ENCODE measurements at places on chromosomes 6 and 20. TPM values are rescaled to one million over a fixed set of nuclear protein-coding genes. Genes with fewer than 3 reads are reported as not detected.

The PDYN gene
- total RNA-seq: not detected

The RFX6 gene
- total RNA-seq: not detected

The GLP1R gene
- not detected for total RNA-seq

The EYS gene
- 0.27 TPM for total RNA-seq

DNA sequence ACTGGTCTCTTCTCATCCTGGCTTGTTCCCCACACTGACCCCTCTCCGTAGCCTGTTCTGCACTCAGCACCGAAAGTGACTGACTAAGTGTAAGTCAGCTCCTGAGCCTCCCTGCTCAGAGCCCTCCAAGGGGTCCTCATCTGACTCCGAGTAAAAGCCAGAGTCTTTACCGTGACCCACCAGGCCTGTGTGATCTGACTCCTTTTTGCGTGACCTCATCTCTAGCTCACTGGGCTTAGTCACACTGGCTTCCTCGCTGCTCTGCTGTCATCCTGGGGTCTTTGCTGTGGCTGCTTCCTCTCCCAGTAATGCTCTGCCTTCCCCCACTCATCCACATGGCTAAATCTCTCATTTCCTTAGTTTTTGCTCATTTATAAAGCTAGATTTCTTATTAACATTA, 116.6 kb downstream of the PLCB4 start:
- peak overlapping the region; percentile 5 for H3K27ac ChIP-seq
- H3K36me3 ChIP-seq: no peaks in the 10 kb centered on the region
- DNase-seq: peak; percentile 42
- H3K27me3 ChIP-seq: no peaks in the 10 kb centered on the region
- H3K4me3 ChIP-seq: no peak overlapping the region

DNA sequence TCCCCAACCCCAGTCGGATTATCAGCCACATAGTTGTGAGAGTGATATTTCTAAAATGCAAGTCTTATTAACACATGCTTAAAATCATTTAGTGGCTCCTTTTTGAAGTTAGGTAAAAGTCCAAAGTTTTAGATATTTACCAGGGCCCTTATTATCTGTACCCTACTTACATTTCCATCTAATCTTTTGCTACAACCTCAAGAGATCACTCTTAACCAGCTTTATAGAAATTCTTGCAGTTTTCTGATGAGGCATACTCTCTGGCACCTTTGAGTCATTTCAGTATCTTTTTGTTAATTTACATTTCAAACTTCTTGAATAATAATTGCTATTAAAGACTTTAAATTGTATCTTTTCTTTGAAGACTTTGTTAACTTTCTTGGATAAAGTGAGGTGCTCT, 453.3 kb downstream of the RFPL4B start:
- no peaks in the 10 kb centered on the region for H3K27me3 ChIP-seq
- H3K4me1 ChIP-seq: peaks cover 19% of the 10 kb centered on the region
- no peak overlapping the region for H3K27ac ChIP-seq
- H3K36me3 ChIP-seq: no peaks in the 10 kb centered on the region

- no peaks in the 10 kb centered on the region for H3K4me1 ChIP-seq
- H3K4me3 ChIP-seq: no peak overlapping the region
- H3K27me3 ChIP-seq: peaks cover 41% of the 10 kb centered on the region
- H3K27ac ChIP-seq: no peak overlapping the region
- no peak for DNase-seq
- H3K36me3 ChIP-seq: no peaks in the 10 kb centered on the region
Measured at GRCh38 chr20:50692552-50692933, 1.2 kb upstream of the RIPOR3 start.

DNA sequence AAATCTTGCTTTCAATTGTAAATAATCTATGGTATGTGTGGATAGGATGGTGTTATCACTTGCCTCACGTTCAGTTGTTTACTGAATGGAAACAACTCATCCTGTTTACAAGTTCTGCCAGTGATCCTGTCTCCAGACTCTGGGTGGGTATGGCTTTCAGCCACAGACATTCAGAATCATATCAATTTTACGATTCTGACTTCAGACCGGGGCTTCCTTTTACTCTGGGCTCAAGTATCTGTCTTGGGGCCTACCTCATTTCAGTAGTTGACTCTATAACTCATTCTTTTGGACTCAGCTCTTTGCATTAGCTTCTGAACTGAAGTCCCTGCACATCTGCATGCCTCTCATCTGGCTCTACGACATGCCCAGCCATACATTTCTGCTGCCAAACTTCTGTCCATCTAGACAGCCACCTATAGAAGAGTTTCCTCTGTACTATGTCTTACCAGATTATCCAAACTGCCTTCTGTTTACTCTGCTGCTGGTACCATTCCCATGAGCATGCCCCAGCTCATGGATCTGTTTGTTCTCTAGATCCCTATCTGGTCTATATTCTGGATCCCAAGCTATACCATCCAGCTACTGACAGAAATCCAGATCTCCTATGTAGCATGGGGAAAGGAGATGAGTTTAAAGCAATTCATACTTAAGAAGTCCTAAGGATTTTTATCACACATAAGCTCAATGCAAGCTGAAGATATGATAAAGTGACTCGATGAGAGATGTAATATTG, 34.3 kb downstream of the FYN start:
- H3K36me3 ChIP-seq: no peaks in the 10 kb centered on the region
- H3K27ac ChIP-seq: no peak overlapping the region
- no peaks in the 10 kb centered on the region for H3K27me3 ChIP-seq
- peaks cover 12% of the 10 kb centered on the region for H3K4me1 ChIP-seq
- DNase-seq: no peak

DNA sequence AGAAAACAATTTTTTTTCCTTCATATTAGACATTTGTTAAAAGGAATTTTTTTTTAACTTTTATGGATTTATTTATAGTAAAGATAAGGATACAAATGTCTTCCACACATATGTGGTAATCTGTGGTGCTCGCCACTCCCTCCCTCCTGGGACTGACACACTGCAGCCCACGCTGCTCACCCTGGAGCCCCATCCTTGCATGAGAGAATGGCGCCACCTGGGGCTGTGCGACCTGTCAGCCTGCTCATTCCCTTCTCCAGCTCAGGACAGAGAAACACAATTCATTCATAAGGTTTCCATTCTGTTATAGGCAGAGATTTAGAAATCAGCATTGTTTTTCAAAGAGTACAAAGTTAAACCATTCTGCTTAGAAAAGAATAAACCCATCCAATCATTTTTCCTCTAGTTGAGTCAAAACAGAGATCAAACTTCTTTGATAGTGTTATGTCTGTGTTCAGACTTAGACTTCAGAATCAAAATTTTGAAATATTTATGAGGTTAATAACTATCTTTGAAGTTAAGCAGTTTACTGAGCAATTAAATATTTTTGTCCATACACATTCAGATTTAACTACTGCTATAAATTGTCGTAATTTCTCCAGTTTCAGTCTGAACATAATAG, 42.8 kb upstream of the DYNLRB1 start:
- no peak overlapping the region for H3K27ac ChIP-seq
- H3K4me3 ChIP-seq: no peak overlapping the region
- DNase-seq: peak; percentile 21
- peaks cover 14% of the 10 kb centered on the region for H3K4me1 ChIP-seq
- H3K36me3 ChIP-seq: peaks cover 2% of the 10 kb centered on the region

GRCh38 chr6:14270925-14271788, 153.6 kb downstream of the CD83 start:
- no peaks in the 10 kb centered on the region for H3K4me1 ChIP-seq
- H3K27me3 ChIP-seq: no peaks in the 10 kb centered on the region
- no peak overlapping the region for H3K27ac ChIP-seq
- H3K4me3 ChIP-seq: no peak overlapping the region
- DNase-seq: no peak

DNA sequence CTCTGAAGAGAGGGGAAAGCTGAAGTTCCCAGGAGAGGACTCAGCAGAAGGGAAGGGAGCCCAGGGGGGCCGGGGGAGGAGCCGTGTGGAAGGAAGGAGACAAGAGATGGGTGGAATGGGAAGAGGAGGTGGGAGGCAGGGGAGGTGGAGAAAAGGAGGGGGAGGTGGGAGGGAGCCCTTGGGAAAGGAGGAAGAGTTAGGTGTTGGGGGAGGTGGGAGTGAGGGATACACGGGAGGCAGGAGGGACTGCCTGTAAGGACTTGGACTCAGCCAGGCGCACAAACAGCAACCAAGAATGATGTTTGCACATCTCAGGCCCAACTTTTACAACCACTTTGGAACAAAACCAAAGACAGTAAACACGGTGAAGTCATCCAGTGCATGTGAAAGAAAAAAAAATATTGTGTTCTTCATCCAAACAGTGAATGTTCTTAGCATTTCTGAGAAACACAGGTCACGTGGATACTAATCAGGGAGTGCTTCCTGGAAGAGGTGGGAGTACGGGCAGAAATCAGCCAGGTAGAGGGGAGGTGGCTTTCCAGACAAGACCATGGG, 17.4 kb upstream of the LSM14B start:
- H3K4me3 ChIP-seq: no peak overlapping the region
- H3K27ac ChIP-seq: no peak overlapping the region
- H3K27me3 ChIP-seq: no peaks in the 10 kb centered on the region
- H3K36me3 ChIP-seq: no peaks in the 10 kb centered on the region

- H3K4me1 ChIP-seq: no peaks in the 10 kb centered on the region
- DNase-seq: no peak
- no peak overlapping the region for H3K27ac ChIP-seq
- H3K36me3 ChIP-seq: no peaks in the 10 kb centered on the region
Measured at GRCh38 chr20:46324379-46324778, 16.1 kb upstream of the CDH22 start.
